ENCODE measurements at places on chromosomes 7 and 10.

GRCh38 chr10:85787881-85788280 lies 578.7 kb downstream of the GRID1 start:
- DNase-seq: no peak

GRCh38 chr10:89305766-89306433 lies 4.1 kb downstream of the IFIT2 start:
- DNase-seq: no peak

- DNase-seq: no peak
Measured at GRCh38 chr7:6618621-6619020, 3.2 kb downstream of the ZNF853 start.

DNA sequence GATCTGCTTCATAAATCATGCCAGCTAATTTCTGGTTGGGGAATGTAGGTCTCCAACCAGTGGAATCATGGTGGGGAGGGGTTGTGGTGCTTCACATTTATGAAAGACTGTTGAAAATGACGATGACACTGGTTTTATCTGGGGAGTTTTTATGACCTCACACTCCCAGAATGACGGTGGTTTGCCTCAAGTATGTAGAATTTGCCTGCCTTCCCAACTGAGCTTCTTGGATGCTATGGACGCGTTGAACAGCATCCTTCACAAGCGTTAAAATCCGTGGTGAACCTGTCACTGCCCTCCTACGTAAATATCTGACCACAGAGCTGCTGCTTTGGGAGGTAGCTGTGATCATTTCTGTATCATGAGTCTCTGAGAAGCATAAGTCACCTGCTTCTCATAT lies 3.3 kb downstream of the INSYN2A start:
- DNase-seq: no peak

DNA sequence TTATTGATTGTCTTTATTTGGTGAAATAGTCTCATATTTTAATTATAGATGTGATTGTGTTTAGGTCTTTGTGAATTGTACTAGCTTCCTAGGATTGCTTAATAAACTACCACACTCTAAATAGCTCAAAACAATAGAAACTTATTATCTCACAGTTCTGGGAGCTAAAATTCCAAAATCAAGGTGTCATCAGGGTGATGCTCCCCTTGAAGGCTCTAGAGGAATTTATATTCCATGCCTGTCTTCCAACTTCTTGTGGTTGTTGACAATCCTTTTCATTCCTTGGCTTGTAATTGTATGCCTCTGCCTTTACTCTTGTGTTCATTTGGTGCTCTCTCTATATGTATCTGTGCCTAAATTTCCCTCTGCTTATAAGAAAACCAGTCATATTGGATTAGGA lies 155.3 kb upstream of the AKR1E2 start:
- DNase-seq: no peak

DNA sequence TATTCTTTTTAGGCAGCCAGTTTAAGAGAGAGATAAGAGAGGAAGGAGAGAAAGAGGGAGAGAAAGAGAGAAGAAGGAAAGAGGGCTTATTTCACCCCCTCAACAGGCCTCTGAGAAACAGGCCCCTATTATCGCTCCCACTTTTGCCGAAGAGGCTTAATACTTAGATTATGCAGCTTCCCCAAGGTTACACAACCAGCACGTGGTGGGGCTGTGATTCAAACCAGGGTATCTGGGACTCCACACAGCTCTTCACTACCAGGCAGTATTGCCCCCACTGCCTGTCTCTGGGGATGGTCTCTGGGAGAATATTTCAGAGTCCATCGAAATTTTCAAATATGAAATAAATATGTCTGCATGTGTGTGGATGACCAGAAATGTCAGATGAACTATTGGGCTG lies 3.0 kb downstream of the GIMAP1 start:
- DNase-seq: no peak

DNA sequence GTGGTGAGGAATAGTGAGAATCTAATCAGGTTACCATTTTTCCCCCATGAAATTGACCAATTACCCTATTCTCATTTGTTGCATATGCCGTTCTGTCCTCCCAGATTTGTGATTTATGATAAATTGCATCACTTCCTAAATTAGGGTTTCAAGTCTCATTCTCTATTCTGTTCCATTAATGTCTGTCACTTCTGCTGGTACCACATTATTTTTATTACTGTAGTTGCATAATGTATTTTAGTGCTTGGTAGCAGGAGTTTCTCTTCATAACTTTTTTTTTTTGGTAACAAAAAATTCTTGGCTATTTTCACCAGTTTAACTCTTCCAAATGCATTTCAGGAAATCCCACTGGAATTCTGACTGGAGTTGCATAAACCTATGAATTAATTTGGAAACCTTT lies 44.0 kb upstream of the FAM133B start:
- no peak for DNase-seq

- no peak for DNase-seq
Measured at GRCh38 chr10:84254552-84255478, 10.0 kb downstream of the RGR start.

- DNase-seq: no peak
Measured at GRCh38 chr7:8175929-8176369, 86.0 kb downstream of the ICA1 start.

GRCh38 chr7:116566666-116567065 lies 41.8 kb downstream of the CAV1 start:
- DNase-seq: no peak

DNA sequence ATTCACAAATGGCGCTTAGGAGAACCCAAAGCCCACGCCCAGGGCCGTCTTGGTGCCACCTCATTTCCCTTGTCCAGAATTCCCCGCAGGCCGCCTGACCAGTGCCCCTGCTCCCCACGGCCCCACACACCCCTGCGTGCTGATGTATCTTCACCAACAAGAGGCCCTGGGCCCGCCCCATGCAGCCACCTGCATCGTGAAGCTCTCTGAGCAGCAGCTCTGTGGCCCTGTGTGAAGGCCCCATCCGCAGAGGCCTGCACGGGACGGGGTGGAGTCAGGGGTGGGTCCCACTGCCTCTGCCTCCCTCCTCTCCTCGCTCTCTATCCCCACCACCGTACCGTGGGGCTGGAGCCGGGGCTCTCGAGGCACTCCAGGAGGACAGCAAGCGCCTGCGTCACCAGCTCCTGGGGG lies 14.7 kb downstream of the BRAT1 start:
- peak; percentile 16 for DNase-seq

GRCh38 chr7:40815512-40815911 lies 680.7 kb downstream of the SUGCT start:
- no peak for DNase-seq

DNA sequence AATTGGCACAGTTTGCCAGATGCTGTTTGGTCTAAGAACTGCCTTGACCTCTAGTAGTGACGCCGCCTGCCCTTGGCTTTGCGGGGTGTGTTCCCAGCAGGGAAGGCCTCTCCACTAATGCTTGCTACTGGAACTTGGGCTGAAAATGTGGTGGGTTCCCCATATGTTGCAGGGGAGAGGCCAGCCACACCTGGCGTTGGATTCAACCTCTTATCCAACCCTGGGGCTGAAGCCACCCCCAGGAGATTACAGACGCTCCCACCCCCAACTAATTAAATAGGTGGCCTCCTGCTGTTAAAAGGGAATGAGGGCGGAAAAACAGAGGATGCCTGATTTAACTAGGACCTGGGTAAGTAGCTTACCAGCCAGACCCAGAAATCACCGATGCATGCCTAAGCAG lies 19.2 kb upstream of the ATOH7 start:
- peak; percentile 68 for DNase-seq

DNA sequence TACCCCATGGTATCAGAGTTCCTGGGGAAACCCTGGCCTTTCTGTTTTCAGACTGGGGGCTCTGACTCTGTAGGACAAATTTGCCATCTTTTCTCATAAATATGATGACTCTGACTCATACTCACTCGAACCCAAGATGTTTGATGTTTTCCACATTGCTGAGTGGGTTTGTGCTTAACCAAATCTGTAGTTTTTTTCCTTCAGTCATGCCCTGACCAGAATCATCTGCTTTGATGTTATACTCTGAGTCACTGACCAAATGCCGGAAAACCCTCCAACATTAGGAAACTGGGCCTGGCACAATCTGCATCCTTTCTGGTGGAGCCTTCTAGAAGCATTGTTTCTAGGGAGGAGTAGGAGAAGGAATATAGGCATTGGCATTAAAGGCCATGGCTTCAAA lies 118.7 kb downstream of the C10orf105 start:
- DNase-seq: no peak

DNA sequence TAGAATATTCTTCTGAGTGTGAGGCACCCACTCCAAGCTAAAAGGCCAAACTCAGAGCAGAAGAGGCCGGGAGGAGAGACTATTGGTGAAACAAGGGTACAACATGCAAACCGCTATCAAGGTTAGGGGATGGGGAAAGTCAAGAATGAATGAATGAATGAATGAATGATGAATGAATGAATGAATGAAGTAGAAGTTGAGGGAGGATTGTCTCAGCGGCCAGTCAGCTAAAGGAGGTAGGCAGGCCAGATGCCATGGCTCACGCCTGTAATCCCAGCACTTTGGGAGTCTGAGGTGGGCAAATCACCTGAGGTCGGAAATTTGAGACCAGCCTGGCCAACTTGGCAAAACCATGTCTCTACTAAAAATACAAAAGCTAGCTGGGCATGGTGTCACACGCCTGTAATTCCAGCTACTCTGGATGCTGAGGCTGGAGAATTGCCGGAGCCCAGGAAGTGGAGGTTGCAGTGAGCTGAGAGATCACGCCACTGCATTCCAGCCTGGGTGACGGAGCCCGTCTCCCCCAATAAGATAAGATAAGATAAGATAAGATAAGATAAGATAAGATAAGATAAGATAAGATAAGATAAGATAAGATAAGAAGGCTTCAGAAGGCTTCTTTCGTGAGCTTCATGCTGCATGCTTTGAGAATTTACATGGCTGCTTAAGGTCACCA lies 250.8 kb downstream of the CCDC3 start:
- no peak for DNase-seq

DNA sequence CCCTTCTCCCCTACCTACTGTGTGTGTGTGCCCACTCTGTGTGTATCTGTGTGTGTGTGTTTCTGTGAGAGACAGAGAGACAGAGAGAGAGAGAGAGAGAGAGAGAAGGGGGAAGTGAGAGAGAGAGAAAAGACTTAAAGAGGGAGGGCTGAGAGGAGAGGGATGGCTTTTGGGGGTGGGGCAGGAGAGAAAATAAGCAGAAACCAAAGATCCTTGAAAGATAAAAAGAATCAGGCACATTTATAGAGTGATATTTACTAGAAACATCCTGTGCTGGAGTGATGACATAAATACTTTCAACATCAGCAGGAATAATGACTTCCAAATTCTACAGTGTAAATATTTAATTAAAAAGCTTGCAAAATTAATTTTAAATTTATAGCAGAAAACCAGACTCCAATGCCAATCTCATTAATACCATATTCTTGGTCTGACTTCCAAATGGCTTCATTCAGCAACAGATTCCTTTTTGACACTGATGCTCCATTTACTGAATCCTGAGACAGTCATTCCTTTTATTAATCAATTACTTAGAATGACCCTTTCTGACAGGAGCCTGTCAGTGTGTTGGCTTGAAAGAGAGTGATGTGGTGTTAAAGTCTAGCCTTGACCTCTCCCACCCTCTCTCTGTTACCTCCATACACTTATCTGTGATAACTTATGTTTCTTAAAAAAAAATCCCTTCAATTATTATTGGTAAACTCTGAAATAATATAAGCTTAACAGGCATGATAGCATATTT lies 41.7 kb upstream of the WNT2 start:
- no peak for DNase-seq

GRCh38 chr7:159109653-159110035 lies 35.0 kb downstream of the VIPR2 start:
- DNase-seq: no peak

DNA sequence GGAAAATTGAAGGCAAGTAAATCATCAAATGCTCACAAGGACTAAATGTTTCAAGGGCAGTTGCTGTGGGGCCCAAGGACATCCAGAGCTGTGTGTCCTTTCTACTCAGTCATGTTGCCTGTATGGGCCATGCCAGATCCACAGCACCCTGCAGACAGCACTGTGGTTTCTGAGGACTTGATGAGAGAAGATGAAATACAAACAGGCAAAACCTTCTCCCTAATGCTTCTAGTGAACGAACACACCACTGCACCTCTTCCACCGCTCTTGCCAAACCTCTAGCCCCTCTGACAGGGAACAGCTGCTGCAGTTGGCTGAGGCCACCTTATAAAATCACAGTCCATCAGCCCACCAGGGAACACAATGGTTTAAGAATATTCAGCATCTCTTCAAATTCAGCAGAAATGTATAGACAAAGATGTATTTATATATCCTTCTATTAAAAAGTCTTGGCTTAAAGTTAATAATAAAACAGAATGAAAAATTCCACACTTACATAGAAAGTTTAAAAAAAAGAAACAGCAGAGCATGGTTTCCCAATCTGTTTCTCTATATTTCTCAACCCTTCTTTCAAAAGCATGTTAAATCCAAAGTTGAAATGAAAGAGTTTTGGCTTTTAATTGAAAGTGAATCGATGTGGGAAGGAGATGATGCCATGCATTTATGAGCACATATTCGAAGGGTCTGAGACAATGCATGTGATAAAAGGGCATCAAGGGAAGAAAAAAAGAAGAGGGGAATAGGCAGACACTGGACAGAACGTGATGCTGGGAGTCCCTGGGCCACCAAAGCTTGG lies 14.0 kb downstream of the CYP3A7 start:
- no peak for DNase-seq

DNA sequence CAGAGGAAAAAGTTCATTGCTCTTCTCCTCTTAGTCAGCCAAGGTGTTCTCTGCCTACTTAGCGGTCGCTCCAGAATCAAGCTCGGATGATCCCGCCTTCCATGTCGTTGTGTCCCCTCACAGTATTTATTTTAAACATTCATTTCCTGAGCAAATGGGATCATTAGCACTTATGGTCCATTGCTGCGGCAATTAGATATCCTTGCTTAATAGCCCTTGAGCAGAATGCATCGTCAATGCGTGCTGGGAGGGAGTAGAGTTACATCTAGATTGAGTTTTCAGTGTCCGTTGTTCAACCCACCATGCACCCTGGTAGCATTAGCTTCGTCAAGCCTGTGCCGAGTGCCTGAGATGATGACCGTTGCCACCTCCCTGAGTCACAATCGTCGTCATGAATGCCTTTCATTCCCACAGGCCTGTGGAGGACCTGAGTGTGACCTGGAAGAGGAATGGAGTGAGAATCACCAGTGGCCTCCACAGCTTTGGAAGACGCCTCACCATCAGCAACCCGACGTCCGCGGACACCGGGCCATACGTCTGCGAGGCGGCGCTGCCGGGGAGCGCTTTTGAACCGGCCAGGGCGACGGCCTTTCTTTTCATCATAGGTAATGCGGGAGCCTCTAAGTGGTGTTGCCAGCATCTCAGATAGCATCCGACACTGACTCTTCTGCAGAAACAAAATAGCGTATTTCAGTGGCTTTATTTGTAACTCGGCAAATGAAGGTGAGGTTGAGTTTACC lies 650.4 kb downstream of the SDK1 start:
- no peak for DNase-seq

GRCh38 chr10:63766745-63767137 lies 245.5 kb downstream of the REEP3 start:
- DNase-seq: no peak

Data from glutamatergic neuron (in vitro differentiated cells).